ENCODE measurements at places on chromosomes 12 and 14. TPM values are rescaled to one million over a fixed set of nuclear protein-coding genes. Genes with fewer than 3 reads are reported as not detected.

DNA sequence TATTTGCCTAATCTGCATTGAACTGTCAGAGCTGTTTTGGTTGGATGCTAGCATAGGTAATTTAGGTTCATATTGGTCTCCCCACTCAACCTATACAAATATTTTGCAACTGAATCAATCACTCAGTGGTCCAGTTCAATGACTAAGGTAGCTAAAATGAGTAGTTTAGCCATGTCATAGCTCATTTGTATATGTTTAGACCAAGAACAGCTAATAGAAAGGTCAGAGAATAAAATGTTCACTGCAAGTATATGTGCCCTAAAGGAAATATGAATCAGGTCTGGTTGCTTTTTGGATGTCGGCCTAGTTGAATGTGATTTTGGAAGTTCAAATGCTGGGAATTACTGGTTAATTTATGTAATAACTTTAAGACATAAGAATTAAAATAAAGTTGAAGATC is 883.9 kb downstream of the LRFN5 start:
- no peaks in the 10 kb centered on the region for H3K36me3 ChIP-seq
- no peaks in the 10 kb centered on the region for H3K27me3 ChIP-seq
- no peak for DNase-seq
- H3K4me3 ChIP-seq, result no peak overlapping the region
- no peak overlapping the region for H3K27ac ChIP-seq

GRCh38 chr12:39692258-39692853 is 72.8 kb upstream of the ABCD2 start:
- H3K36me3 ChIP-seq, result no peaks in the 10 kb centered on the region
- no peaks in the 10 kb centered on the region for H3K27me3 ChIP-seq
- H3K27ac ChIP-seq, result no peak overlapping the region
- H3K4me1 ChIP-seq, result no peaks in the 10 kb centered on the region
- DNase-seq, result no peak

GRCh38 chr14:91267965-91268437 is 23.5 kb upstream of the GPR68 start:
- DNase-seq, result no peak
- no peak overlapping the region for H3K4me3 ChIP-seq
- H3K27me3 ChIP-seq, result no peaks in the 10 kb centered on the region
- H3K4me1 ChIP-seq, result peaks cover 25% of the 10 kb centered on the region
- no peak overlapping the region for H3K27ac ChIP-seq
- no peaks in the 10 kb centered on the region for H3K36me3 ChIP-seq

GRCh38 chr14:65943916-65944410 is 531.4 kb downstream of the FUT8 start:
- no peak for DNase-seq
- H3K4me1 ChIP-seq, result no peaks in the 10 kb centered on the region
- H3K36me3 ChIP-seq, result no peaks in the 10 kb centered on the region
- no peak overlapping the region for H3K27ac ChIP-seq
- no peaks in the 10 kb centered on the region for H3K27me3 ChIP-seq

Gene PLA2G1B
- total RNA-seq, result not detected

Gene ADAM21
- total RNA-seq, result 0.91 TPM

- peak overlapping the region; percentile 40 for H3K27ac ChIP-seq
- H3K36me3 ChIP-seq, result no peaks in the 10 kb centered on the region
Observed at GRCh38 chr12:6347367-6348338, 5.8 kb upstream of the TNFRSF1A start.

DNA sequence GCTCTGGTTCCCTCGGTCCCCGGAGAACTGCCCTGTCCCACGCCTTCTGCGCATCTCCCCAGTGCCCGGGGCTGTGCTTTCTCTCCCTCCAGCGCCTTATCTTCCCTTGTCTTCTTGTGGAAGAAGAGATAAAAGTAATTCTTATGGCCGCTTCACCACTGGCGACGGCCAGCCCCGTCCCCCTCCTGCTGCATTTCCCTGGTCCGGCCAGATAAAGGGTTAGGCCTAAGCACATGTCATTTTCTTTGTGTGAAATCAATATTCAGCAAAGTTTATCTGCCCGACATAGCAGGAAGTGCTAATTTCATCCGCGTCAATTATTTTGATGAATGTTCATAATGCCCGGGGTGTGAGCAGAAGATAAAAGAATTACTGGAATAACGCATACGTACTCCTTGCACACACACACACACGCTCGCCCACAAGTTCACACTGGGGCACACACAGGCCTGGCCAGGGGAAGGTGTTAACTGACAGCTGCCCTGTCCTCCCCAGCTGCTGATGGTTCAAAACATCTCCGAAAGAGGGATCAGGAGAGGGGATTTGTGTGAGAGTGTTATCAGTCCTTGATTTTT is 177.7 kb upstream of the LHX5 start:
- H3K36me3 ChIP-seq, result no peaks in the 10 kb centered on the region
- no peak overlapping the region for H3K27ac ChIP-seq
- no peak for DNase-seq

GRCh38 chr12:93273834-93274564 is 103.7 kb upstream of the NUDT4 start:
- no peaks in the 10 kb centered on the region for H3K36me3 ChIP-seq
- H3K4me3 ChIP-seq, result no peak overlapping the region
- no peaks in the 10 kb centered on the region for H3K27me3 ChIP-seq
- DNase-seq, result no peak
- no peak overlapping the region for H3K27ac ChIP-seq
- no peaks in the 10 kb centered on the region for H3K4me1 ChIP-seq

- no peaks in the 10 kb centered on the region for H3K36me3 ChIP-seq
- DNase-seq, result no peak
- no peaks in the 10 kb centered on the region for H3K4me1 ChIP-seq
- H3K27me3 ChIP-seq, result no peaks in the 10 kb centered on the region
Observed at GRCh38 chr14:29773990-29774389, 153.7 kb downstream of the PRKD1 start.

DNA sequence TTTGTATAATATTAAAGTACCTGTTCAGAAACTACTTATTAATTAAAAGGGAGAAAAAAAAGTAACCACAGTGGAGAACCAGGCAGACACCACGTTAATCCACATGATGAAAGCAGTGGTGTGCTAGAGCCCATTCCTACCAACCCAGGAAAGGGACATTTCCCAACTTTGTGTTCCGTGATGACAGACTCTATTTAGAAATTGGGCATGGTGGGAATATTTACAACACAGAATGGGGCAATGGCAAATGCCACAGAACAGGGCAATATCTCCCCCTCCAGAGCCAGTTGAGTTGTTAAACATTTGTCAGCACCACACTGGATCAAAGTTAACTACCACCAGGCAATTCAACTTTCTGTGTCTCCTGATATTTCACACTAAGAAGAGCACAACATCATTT is 1.2 kb upstream of the HIGD1C start:
- no peak overlapping the region for H3K4me3 ChIP-seq
- no peak for DNase-seq
- H3K27ac ChIP-seq, result no peak overlapping the region
- H3K36me3 ChIP-seq, result no peaks in the 10 kb centered on the region

Gene FBXO34
- total RNA-seq, result 37.8 TPM

DNA sequence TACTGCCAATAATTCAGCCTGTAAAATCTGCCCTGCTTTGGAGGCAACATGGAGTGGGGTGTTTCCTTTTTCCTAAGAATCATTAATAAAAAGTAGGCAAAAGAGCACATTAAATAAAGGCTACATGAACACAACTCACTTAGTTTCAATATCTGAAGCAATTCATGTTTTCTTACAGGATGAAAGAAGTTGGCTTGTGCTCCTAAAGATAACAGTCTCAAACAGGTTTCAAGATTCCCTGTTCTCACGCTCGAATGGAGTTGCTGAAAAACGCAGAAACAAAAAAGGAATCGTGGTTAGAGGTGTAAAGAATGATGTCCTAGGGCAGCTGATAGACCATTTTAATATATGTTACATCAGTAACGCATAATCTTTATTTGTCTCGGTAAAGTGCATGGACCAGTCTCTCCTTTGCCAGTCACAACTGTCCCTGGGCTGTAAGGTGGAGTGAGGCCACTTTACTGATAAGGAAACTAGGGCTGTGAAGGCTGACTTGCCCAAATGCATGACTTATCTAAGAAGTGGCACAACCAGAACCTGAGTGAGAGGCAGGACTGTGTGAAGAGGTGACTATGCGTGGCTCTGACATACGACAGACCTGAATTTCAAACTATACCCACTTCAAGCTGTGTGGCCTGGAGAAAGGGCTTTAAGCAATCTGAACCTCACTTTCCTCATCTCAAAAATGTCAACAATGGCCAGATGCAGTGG is 12.6 kb downstream of the GIT2 start:
- H3K27ac ChIP-seq, result no peak overlapping the region
- no peaks in the 10 kb centered on the region for H3K27me3 ChIP-seq
- DNase-seq, result no peak

- H3K36me3 ChIP-seq, result no peaks in the 10 kb centered on the region
- DNase-seq, result no peak
- H3K4me3 ChIP-seq, result no peak overlapping the region
- H3K27ac ChIP-seq, result no peak overlapping the region
Observed at GRCh38 chr12:110466791-110467190, 1.3 kb downstream of the GPN3 start.

- DNase-seq, result no peak
- no peaks in the 10 kb centered on the region for H3K4me1 ChIP-seq
- no peaks in the 10 kb centered on the region for H3K36me3 ChIP-seq
- H3K27me3 ChIP-seq, result no peaks in the 10 kb centered on the region
- H3K4me3 ChIP-seq, result no peak overlapping the region
Observed at GRCh38 chr12:26680727-26681455, 152.1 kb downstream of the ITPR2 start.

Gene KCNH5
- total RNA-seq, result 0.06 TPM
